ENCODE measurements at places on chromosomes 13 and 19. TPM values are rescaled to one million over a fixed set of nuclear protein-coding genes. Genes with fewer than 3 reads are reported as not detected.

DNA sequence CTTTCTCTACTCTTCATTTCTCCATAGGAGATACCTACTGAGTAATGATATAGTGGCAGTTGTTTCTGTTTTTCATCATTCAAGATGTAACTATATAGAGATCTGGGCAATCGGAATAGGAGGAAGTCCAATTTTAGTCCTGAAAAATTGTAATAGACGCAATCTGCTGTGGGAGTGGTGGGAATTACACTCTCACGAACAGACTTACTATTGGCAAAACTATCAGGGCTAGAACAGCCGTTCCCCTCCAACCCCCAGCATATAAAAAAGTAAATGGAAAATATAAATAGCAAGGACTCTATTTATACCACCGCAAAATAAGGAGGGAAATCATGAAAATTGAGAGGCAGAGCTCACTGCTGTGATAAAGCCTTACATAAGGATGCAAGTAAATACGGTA is 330.1 kb downstream of the FGF14 start:
- H3K27ac ChIP-seq: no peak overlapping the region
- no peaks in the 10 kb centered on the region for H3K27me3 ChIP-seq
- H3K4me3 ChIP-seq: no peak overlapping the region
- H3K36me3 ChIP-seq: no peaks in the 10 kb centered on the region
- H3K4me1 ChIP-seq: no peaks in the 10 kb centered on the region
- no peak for DNase-seq

GRCh38 chr19:19327672-19328071 is 7.0 kb downstream of the MAU2 start:
- no peak overlapping the region for H3K27ac ChIP-seq
- H3K4me3 ChIP-seq: no peak overlapping the region
- H3K27me3 ChIP-seq: no peaks in the 10 kb centered on the region
- DNase-seq: no peak
- peaks cover 19% of the 10 kb centered on the region for H3K4me1 ChIP-seq

GRCh38 chr13:42110410-42111155 is 62.1 kb downstream of the DGKH start:
- peak; percentile 71 for DNase-seq
- H3K4me3 ChIP-seq: no peak overlapping the region
- H3K4me1 ChIP-seq: no peaks in the 10 kb centered on the region
- H3K27ac ChIP-seq: no peak overlapping the region

DNA sequence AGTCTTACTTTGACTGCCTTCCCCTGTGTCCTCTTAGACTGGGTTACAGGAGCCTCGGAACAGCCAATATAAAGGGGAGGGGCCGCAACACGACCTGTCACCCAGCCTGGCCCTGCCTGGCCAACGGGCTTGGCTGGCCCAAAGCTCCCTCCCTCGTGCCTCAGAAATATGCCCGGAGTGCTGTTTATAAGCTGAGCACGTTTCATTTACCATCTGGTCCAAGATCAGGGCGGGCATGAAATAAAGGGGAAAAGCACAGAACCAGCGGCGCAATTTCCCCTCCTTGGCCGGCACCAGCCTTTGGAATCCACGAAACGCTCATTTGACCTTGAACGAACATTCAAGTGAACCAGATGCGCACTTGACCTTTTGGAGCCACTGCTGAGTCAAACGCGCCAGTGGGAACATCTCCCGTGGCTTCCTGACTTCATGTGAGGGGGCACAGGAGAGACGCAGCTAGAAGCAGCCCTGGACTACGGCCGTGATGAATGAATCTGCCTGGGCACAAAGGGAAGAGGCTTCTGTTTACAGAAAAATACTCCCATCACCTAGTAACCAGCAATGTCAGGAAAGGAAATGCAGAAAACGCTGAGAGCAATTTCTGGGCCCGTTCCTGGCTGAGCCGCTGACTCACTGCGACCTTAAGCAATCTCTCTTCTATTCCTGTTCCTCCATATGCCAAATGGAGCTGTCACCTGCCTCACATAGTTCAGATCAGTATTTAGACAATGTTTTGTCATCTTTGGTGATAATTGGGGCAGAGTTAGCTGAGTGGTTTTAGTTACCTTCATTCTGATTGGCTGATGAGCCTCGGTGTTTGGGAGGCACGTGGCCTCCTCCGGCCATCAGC is 53.3 kb downstream of the RFX2 start:
- H3K4me1 ChIP-seq: peaks cover 27% of the 10 kb centered on the region
- H3K4me3 ChIP-seq: no peak overlapping the region
- no peaks in the 10 kb centered on the region for H3K36me3 ChIP-seq
- DNase-seq: no peak

DNA sequence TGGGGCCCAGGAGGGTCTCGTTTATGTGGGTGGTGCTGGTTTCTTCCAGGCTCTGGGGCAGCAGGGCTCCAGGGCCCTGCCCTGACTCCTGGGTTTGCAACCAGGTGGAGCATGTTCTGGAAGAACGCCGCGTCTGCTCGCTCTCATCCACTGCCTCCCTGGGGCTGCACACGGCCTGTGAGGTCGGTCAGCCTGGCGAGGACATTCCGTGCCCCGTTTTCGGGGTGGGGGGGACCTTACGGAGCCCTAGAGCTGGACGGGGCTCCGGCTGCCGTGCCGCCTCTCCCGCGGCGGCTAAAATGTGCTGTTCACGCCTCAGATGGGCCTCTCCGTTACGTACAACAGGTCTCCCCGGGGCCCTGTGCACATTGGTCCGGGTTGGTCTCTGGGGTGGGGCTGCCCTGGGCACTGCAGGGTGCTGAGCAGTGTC is 3.3 kb downstream of the GNA11 start:
- DNase-seq: no peak
- H3K27me3 ChIP-seq: no peaks in the 10 kb centered on the region
- H3K4me1 ChIP-seq: peaks cover 33% of the 10 kb centered on the region
- H3K36me3 ChIP-seq: no peaks in the 10 kb centered on the region

DNA sequence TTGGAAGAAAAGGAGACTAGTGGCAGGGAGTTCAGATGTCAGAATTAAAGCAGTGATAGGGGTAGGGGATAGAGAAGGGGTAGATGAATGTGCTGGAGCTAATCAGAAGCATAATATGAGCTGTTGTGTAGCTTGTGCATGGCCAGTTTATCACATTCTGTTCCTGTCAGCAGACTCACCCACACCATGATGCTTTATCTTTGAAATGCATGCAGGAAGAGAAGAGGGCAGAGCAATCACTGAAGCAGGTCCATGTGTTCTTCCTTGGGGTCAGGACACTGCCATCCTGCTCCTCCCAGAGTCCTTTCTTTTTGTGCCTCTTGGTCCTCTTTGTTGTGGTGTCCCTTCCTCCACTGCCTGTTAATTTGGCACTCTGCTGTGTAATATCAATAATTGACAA is 5.8 kb downstream of the CHAMP1 start:
- peaks cover 31% of the 10 kb centered on the region for H3K4me1 ChIP-seq
- no peak for DNase-seq
- no peak overlapping the region for H3K4me3 ChIP-seq

- H3K4me3 ChIP-seq: no peak overlapping the region
- no peaks in the 10 kb centered on the region for H3K27me3 ChIP-seq
- no peak for DNase-seq
- no peak overlapping the region for H3K27ac ChIP-seq
- H3K36me3 ChIP-seq: no peaks in the 10 kb centered on the region
Observed at GRCh38 chr13:37074703-37075102, 15.2 kb upstream of the SUPT20H start.

DNA sequence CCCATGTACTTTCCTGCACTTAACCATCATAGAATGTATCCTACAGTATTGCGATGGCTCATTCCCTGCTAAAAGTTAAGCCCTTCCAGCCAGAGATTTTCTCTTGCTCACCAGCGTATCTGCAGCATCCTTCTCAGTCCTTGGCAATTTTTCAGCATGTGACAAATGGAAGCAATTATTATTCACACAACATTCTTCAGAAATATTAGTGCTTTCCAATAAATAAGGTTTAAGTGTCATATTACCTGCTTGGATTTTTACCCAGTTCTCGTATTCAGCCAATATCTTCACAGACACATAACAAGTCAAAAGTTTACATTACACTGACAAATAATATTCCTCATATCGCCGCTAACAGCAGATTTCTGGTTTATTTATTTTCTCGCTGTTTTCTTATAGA is 82.3 kb downstream of the POU4F1 start:
- H3K27me3 ChIP-seq: no peaks in the 10 kb centered on the region
- H3K27ac ChIP-seq: no peak overlapping the region
- DNase-seq: no peak
- no peak overlapping the region for H3K4me3 ChIP-seq
- no peaks in the 10 kb centered on the region for H3K4me1 ChIP-seq
- H3K36me3 ChIP-seq: no peaks in the 10 kb centered on the region

GRCh38 chr19:48724796-48725753 is 5.5 kb upstream of the MAMSTR start:
- H3K27ac ChIP-seq: no peak overlapping the region
- peak overlapping the region; percentile 15 for H3K4me3 ChIP-seq
- no peaks in the 10 kb centered on the region for H3K27me3 ChIP-seq
- DNase-seq: peak; percentile 68
- no peaks in the 10 kb centered on the region for H3K36me3 ChIP-seq

DNA sequence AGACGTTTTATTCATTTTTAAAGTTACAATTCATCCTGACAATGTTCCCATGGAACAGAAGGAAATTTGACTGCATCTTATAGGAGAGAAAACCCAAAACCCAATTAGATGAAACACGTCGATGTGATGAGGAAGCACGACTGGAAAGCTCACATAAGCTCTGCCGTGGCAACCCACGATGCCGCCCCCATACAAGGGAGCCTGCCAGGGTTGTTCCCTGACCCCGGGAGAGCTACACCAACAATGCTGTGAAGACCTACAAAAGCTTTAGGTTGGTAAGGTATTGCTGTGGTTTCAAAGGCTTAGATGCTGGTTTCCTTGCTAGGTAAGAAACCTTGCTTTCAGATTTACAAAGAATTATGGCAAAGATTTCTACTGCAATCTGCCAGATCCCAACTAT is 393.1 kb downstream of the KLF12 start:
- H3K27ac ChIP-seq: no peak overlapping the region
- H3K4me1 ChIP-seq: no peaks in the 10 kb centered on the region
- DNase-seq: no peak
- H3K27me3 ChIP-seq: no peaks in the 10 kb centered on the region

DNA sequence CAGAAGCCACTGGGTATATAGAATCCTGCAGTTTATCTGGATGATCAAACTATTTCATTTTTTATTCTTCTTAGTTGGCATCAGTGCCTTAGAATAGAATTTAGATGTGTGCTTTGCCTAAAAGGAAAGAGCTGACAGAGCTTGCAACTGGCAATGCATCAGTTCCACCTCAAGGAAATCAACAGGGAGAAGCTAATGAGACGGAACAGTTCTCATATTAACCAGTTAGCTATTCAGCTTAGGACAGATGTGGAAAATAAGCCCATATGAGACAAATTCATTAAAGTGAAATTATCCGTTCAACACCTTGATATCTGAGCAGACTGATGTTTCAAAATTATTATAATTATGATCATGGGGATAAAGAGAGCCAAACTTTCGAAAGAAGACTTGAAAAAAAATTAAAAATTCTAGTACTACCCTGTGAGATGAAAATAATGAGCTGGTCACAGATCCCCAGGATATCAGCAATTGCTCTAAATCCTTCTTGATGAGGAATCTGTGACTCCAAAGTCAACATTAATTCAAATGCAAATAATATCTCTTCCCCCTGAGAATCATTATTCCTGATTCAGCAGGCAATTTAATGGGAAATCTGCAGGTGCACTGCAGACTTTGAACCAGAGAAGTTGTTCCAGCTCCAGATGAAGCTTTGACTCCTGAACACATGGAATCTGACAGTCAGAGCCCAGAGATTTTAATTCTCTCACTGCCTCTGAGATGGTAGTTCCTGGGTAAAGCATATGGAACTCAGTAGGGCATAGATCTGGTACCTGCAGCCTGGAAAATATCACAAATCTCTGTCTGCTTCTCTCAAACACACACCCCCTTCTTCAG is 486.8 kb downstream of the FOXO1 start:
- no peaks in the 10 kb centered on the region for H3K36me3 ChIP-seq
- no peak overlapping the region for H3K4me3 ChIP-seq
- peaks cover 4% of the 10 kb centered on the region for H3K4me1 ChIP-seq
- H3K27me3 ChIP-seq: no peaks in the 10 kb centered on the region
- no peak overlapping the region for H3K27ac ChIP-seq

- no peak within 1 kb of the TSS for H3K4me3 ChIP-seq
- no peak within 1 kb of the TSS for H3K27ac ChIP-seq
- DNase-seq: no peak
Observed at GRCh38 chr19:44356383-44357111, at the start of gene ZNF112. Gene ZNF112, minus strand, starts transcription at chr19:44356680. Its CDS starts 16,141 bp downstream, at chr19:44340539.

Gene PRR22
- 3.5 TPM for total RNA-seq

Gene SPACA6
- total RNA-seq: 4.4 TPM

Gene ZNF468
- 14.9 TPM for total RNA-seq

Gene GGACT
- total RNA-seq: 8.3 TPM

Measured in CD4-positive, CD25-positive, alpha-beta regulatory T cell (primary cell).